Left hindlimb (tissue), 1 donor: ENCODE measurements at places on chromosomes 1 and 21.

DNA sequence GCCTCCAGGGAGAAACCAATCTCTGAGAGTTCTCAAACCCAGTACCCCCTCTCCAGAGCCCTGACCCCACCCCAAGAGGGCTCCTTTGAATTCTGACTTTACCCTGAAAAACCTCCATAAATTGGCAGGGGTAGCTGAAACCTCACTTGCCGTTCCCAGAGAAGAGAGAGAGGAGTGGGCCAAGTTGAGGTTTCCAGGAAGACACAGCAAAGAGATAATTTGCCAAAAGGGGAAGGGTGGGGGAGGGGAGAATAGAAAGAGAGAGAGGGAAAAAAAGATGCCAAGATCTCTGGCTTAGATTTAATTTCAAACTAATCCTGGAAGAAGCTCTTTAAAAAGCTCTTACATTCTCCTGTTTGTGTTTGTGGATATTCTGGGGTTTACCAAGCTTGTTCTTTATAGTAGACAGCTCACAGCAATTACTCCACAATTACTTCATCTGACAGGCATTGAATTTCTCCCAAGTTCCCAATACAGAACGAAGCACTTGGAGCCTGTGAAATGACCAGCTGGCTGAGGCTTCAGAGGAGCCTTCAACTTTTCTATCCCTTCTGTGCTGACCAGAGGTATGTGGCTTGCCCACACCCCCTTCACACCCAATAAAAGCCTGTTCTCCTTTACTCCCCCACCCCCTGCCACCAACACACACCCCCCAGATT, 1.1 kb upstream of the GRHL3 start:
- DNase-seq: peak; percentile 54

DNA sequence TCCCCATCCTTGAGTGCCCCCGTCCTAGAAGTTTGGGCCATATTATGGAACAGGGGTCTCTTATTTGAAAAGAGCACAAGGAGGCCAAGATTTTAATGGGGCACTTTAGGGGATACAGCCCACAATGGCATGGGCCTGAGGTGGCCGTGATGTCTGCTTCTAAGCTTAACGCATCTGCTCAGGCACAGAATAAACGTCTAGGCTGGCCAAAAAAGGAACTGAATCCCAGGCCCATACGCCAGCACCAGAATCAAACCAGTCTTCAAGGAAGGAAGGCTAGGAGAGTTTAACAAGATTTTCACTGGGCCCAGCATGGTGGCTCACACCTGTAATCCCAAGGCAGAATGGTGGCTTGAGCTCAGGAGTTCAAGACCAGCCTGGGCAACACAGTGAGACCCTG, 9.2 kb upstream of the SARS1 start:
- DNase-seq: no peak

GRCh38 chr1:182783068-182783467, 6.5 kb upstream of the NPL start:
- DNase-seq: no peak

DNA sequence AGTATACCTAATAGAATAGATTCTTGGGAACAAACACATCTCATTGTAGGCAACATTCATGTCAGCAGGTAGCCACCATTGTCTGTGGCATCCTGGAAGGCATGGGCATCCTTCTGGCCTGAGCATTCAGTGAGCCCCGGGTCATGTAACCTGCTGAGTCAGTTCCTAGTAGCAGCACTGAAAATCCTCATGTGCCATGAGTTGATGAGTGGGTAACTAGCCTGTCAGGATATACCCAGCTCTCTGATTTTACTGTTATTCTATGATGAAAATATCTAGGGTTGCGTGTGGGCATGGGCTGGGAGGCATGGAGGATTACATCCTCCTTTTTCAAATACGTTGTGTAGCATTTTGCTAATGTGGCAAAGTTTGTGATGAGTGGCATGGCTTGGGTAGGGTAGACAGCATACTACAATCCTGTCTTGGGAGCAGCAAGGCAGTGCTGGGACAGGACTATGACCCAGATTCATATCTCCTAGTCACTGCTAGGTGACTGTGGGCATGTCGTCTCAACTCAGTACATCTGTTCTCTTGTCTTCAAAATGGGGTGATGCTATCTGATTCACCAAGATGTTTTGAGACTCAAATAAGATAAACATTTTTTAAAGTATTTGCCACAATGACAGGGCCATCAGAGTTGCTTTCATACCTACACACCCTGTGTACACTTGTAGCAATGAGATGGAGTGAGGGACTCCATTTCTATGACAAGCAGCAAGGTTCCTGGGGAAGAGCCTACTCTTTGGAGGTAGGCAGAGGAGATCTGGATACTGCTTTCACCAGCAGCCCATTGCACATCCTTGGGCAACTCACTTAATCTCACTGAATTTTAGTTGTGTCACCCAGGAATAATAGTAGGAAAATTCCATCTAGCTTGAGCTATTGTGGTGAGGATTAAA, 62.5 kb downstream of the CD58 start:
- DNase-seq: no peak

GRCh38 chr1:98101364-98101763, 180.5 kb upstream of the DPYD start:
- no peak for DNase-seq

GRCh38 chr1:59178339-59179187, 118.3 kb upstream of the FGGY start:
- peak; percentile 85 for DNase-seq

GRCh38 chr1:39900662-39901463, 854 bp downstream of the MYCL start:
- DNase-seq: no peak

GRCh38 chr1:78570539-78570938, 49.7 kb upstream of the IFI44L start:
- no peak for DNase-seq

GRCh38 chr1:111909030-111909429, 80.4 kb downstream of the KCND3 start:
- DNase-seq: no peak

- peak; percentile 48 for DNase-seq
Observed at GRCh38 chr1:39576016-39576657, 453 bp downstream of the PABPC4 start.

DNA sequence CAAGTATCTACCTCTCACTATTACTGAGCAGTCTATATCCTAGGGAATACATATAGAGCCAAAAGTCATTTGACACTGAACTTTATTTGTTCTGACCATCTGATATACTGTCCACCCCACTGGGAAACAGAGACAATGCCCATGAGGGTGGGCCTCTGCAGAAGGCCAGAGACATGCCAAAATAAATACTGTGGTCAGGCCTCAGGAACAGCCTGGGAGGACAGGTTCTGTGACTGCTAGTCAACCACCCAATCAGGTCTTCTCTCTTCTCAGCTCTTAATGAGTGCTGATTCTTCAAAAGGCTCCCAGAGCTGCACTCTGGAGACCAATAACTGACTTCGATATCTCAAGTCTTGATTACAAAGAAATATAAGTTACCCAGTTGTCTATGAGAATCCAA, 5.5 kb upstream of the ANKRD35 start:
- DNase-seq: no peak

DNA sequence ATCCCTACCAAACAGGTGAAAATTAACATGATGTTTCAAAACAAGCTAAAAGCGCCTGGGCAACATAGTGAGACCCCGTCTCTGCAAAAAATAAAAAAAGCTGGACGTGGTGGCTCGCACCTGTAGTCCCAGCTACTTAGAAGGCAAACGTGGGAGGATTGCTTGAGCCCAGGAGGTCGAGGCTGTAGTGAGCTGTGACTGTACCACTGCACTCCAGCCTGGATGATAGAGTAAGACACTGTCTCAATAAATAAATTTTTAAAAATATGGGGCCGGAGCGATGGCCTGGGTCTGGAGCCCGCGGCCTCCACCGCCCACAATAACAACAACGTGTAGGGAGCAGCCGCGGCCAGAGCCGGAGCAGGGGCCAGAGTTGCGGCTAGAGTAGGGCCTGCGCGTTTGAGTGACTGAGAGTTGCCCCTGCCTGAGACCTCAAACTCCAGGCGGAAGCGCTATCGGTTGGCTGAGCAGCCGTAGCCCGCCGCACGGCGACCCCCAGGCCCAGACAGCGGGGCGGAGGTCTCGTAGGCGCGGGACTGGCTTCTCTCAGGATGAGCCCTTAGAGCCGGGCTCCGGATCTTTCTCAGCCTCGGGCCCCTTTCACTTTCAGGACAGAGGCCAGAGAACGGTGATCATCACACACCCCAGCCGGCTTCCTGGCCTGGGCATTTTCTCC, 41.4 kb downstream of the ZMYM1 start:
- no peak for DNase-seq

DNA sequence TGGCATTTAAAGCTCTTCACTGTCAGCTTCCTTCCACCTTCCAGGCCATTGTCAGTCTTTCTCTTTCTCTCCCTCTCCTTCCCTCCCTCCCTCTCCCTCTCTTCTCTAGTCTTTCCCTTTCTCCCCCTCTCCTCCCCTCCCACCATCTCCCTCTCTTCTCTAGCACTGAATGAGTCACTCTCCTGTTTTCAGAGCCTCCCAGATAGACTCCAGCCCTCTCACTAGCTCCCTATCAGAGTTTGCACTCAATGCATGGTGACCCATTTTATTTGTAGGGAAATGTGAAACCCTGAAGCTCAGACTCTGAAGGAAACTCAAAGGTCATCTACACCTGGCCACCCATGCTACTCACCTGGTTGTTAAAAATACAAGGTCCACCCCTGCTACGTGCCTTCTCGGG, 4.4 kb upstream of the MATN1 start:
- no peak for DNase-seq

GRCh38 chr1:117003223-117003875, 1.8 kb downstream of the CD101 start:
- no peak for DNase-seq

GRCh38 chr21:45076245-45076711, 1.9 kb downstream of the ADARB1 start:
- DNase-seq: no peak

GRCh38 chr1:40042341-40042740, 1.8 kb downstream of the CAP1 start:
- DNase-seq: no peak

DNA sequence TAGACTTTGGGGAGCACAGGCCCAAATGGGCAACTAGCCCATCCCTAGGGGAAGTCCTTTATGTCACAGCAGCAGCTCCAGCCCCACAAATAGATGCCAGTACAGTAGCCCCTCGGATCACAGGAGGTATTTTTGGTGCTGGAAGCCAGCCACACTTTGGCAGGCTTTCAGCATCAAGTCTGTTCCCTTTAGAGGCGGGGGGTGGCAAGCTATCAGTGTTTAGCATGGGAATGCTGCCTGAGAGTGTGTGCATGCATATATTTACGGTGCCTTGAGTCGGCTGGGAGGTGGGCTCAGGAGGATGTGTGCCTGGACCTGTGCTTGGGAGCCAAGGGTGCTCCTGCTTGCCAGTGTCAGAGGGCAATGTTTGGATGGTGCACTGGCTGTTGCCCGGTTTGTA, 3.5 kb upstream of the PLXNA2 start:
- DNase-seq: no peak

DNA sequence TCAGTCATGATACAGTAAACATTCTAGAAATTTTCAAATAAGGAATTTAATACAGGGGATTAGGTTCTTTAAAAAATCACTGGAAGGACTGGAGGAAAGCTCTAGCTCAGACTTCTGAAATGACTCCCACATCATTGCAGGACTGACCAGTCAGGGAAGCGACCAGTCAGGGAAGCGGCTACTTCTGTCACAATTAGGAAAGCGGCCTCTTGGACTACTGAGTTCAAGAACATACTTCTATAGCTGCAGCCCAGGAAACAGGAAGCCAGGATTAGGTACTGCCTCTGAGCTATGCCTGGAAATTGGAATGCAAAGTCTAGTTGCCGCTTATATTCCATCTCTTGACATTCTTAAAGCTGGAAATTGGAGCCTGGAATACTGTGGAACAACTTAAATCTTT, 45.5 kb downstream of the USP25 start:
- no peak for DNase-seq
